ENCODE measurements at places on chromosomes 13 and 19.

DNA sequence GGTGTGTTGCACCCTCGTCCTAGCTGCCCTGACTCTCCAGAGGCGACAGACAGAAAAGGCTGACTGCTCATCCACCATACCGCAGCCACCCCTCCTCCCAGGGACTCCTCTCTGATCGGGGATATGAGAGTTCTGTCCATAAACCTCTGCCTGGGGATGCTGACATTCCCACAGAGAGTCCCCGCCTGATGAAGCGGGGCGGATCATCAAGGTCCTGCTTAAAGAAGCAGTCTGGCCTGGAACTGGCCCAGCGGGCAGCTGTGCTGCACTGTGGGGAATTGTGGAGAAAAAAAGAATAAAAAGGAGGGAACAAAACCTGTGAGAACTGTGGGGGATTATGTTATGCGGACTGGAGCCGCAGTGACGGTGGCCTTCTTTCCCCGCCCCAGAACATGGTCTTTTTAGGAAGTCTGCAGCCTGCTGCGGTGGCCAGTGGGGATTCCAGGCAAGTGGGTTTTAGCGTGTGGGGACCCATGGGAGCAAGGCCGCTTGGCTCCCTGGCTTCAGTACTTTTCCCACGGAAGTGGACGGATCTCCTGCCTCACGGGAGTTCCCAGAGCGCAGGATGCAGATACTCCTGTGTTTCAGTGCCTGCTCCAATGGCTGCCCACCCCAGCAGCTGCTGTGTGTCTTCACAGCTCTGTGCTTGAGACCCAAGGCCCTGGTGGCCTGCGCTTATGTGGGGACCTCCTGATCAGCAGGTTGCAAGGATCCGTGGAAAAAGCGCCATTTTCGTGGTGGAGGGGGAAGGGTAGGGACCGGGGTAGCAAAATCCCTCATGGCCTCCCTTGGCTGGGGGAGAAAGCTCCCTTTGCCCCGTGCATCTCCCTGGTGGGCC, 1456.2 kb upstream of the SLC10A2 start:
- no peak for DNase-seq

DNA sequence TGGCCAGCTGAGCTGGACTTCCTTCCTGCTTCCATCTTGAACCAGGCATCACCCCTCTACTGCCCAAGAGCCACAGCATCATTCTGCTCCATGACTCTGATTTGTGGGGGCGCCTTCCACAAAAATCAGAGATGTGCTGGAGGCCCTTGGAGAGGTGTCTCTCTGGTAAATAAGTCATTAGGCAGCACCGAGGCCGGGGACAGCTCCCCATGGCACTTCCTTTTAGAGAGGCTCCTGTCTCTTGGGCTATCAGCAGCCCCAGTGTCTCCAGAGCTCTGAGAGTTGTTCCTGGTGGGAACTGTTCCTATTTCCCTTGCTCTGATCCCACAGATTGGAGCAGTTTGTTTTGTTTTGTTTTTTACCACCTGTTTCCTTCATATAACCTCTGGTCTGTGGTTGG, 19.9 kb downstream of the NWD1 start:
- DNase-seq: no peak

DNA sequence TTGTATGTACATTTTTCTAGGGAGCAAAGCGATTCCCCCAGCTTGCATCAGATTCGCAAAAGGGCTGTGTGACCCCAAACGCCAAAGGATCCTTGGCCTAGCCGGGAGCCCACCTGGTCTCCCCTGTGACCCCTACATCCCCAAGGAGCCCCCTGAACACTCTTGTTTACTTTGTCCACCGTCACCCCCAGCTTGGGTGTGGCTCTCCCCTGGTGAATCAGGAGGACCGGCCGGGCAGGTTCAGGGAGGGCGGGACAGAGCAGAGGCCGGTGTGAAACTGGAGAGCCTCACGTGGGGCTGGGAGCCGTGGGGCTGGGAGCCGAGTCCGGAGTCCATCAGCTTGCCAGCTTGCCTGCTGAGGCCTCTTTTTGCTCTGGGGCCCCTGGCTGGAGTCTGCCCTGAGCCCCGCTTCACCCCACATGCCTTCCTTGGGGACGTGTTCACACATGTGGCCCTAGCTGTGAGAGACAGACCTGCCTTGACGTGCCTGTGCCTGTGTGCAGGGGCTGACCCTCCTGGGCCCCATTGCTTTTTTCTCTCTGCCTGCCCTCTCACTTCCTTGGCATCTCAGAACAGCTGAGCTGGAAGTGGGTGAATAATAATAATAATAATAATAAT, 2.0 kb downstream of the ITPKC start:
- DNase-seq: no peak

- DNase-seq: no peak
These were observed 55.1 kb downstream of the KLF2 start for GRCh38 chr19:16379521-16380313.

DNA sequence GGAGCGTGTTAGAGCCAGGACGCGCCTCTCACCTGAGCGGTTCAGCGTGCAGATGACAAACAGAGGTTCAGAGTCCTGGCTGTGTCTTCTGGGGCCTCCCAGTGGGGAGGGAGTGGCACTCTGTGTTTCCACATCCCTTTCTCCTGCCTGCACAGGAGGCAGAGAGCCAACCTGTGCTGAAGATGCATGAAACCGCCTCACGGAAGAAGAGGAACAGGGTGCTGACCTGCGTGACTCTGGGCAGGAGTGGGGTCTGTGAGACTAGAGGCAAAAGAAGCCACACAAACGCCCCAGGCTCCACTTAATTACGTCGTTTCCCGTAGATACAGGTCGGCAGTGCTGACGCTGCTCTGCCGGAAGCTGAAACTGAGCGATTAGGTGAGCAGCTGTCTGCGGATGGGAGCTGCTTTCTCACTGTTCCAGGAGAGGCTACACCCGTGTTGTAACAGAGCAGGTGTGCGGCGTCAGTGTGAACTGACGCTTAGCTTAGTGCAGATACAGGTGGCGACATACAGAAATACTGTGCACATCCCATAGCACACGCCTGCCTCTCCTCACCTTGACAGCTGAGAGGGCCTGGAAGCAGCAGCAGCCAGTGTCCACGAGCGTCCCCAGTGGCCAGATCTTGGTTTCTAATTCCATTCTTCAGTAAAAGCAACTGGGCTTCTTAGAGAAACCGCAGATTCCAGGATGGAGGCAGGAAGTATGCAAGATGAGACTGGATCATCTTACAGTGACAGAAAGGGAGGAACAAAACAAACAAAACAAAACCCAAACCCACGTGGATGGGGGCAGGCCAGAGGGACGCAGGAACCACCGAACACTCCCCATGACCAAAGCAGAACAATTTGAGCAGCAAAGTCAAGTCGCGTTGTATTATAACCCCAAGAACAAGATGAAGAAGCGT, 37.7 kb upstream of the MCF2L start:
- no peak for DNase-seq

GRCh38 chr19:3836887-3837286, 32.0 kb downstream of the ZFR2 start:
- DNase-seq: no peak

GRCh38 chr13:109900741-109901140, 114.4 kb upstream of the IRS2 start:
- DNase-seq: no peak

DNA sequence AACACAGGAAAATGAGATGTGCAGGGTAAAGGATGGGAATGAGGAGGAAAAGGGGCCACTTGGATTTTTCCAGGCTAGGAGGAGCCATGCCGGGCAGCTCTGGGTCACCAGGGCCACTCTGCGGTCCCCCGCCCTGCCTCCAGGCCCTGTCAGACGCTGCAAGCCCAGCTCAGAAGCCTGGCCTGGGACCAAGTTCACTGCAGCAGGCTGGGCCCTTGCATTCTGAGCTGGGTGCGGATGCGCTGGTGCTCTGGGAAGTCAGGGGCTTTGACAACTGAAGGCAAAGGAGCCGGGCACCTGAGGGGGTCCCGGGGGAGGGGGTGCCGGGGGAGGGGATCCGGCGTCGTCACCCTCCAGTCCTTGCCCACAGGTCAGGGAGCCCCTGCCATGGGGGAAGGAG, 77.5 kb downstream of the WTIP start:
- no peak for DNase-seq

GRCh38 chr19:50977626-50978025, 6.1 kb downstream of the KLK7 start:
- no peak for DNase-seq

DNA sequence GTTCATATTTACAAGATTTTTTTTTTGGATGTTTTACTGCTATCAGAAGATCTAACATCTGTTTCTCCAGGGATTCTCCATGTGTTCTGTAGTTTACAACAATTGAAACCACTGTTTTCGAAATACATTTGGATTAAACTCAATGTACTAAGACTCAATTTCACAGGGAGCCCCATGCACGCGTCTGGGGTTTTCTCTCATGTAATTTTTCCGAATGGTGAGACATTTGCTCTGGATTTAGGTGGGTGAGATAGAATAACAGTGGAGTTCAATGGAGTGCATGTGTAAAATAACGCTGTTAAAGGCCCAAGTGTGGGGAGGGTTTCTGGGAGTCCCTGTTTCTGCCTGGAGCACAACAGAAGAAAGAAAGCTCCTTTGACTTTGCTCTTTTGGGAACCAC, 330.3 kb downstream of the TSHZ3 start:
- no peak for DNase-seq

- no peak for DNase-seq
These were observed 87.6 kb upstream of the SLC15A1 start for GRCh38 chr13:98839856-98840769.

- no peak for DNase-seq
These were observed 36.3 kb downstream of the ARHGEF18 start for GRCh38 chr19:7385062-7385461.

GRCh38 chr13:104799152-104799551, 1732.9 kb upstream of the SLC10A2 start:
- no peak for DNase-seq

DNA sequence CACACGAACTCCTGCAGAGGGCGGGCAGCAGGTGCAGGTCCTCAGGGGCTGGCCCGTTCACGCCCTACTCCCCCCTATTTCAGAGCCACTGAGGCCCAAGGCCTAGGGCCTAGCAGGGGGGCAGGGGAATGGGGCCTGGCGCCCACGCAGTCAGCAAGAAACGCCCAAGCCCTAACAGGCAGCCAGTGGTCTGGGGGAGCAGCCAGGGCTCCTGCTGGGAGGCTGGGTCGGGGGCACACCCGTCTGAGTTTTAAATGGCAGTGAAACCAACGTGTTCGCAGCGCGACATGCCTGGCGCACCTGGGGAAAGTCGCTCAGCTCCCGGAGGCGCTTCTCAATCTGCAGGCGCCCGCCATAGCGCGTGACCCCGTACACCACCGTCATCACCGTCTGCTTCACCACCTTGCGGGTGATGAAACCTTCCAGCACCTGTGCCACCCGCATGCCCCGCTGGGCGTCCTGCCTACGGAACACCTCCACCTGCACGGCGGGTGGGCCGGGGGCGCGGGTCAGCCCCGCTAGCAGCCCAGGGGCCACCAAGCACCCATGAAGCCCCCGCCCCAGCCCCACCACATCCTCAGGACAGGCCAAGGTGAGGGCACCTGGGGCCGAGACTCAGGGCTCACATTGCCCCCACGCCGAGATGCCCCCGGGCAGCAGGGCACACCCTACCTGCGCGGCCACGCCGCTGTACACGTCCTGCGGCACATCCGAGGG, 13.9 kb downstream of the POLRMT start:
- DNase-seq: no peak

DNA sequence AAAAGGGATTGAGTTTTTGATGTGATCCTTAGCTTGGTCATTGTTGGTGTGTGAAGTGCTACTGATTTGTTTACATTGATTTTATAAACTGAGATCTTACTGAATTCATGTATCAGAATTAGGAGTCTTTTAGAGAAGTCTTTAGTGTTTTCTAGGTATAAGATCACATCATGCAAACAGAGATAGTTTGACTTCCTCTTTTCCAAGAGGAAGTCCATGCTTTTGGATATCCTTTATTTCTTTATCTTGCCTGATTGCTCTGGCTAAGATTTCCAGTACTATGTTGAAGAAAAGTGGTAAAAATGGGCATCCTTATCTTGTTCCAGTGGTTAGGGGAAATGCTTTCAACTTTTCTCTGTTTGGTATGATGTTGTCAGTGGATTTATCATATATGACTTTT, 561.2 kb upstream of the SLITRK1 start:
- no peak for DNase-seq

DNA sequence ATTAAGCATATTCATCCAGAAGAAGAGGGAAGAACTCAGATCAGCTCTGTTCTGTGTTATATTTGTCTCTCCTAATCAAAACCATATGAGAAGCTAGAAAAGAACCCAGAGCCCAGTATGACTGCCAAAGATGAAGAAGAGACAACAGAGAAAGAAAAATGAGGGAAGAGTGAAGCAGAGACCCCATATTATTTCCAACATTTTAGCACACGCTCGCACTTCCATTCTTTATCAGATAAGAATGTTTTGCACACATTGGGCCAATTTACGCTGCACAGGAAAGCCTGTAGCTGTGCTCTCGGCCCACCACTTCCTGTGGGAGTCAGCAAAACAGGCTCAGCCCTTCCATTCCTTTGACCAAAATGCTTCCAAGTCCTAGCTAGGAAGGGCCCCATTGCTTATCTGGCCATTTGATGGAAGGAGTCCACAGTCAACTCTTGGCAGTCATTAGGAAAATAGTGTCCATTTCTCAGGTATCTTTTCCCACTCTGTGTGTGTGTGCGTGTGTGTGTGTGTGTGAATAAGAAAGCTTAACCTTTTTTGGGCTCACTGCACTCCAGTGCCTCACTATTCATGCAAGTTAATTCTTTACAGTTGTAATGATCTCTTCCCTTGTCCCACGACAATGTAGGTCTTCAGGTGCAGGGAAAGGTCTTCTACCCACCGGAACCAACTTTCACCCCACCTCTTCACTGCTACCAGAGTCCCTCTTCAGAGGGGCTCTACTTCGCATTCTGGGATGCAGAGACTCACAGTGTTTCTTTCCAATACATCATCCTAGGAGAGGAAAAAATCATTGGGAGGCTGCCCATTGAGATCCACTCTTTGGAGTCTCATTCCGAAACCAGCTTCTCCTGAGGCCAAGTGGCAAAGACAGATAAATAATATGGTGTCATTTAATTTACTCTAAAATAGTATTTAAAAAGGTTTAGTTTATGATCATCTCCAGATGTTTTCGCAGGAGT, 237.5 kb downstream of the COG6 start:
- DNase-seq: no peak

DNA sequence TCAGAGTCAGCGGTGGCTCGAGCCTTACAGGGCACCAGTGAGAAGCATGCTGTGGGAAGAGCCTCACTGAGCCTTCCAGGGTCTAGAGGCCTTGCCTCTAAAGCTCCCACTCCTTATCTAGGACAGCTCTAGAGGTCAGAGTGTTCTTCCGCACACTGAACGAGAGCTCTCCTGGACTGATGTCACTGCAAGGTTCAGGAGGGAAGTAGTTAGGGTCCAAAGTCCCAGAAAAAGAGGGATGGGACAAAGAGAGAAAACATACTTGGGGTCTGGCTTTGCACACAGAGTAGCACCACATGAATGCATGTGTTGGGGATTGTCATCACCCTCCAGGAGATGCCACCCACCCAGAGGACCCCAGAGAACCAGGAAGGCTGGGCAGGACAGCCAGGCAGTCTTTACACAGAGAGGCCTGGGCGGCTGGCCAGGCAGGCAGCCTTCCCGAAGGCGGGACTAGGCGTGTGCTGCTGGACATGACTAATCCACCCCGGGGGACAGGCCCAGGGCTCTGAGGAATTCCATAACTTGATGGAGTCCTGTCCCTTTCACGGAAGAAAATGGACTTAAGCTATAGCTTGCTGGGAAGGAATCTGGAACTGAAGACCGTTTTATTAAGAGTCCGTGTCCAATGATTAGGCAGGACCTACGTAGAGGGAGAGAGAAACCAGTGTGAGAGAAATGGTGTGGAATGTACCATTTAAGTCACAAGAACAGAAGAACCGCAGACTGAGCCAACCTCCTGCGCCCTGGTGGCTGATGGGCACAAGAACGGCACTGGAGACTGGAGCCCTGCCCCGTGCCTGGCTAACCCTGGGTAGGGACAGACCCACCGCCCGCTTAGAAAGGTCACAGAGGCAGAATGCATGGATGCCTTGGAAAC, 16.6 kb upstream of the EPHX3 start:
- DNase-seq: no peak

GRCh38 chr13:83377491-83377890, 504.8 kb downstream of the SLITRK1 start:
- no peak for DNase-seq

Data from T follicular helper cell (primary cell).